ENCODE measurements at places on chromosomes 3 and 15. TPM values are rescaled to one million over a fixed set of nuclear protein-coding genes. Genes with fewer than 3 reads are reported as not detected.

DNA sequence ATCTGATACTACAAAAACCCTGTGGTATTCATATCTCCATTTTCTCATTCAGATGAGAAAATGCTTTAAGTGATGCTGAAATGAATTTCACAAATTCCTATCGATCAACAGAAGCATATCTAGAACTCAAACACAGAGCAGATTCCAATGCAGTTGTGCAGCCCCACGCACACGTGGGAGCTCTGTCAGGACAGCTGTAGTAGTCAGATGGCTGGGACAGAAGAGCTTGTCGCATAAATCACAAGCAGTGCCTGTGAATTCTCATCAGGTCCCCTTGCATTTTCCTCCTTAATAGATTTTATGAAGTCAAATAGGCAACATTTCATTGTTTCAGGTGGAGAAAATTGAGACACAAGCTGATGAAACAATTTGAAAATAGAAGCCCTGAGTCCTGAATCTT, 792.3 kb downstream of the AGBL1 start:
- H3K4me3 ChIP-seq = no peak overlapping the region
- H3K27ac ChIP-seq = no peak overlapping the region
- no peaks in the 10 kb centered on the region for H3K4me1 ChIP-seq
- no peak for DNase-seq
- no peaks in the 10 kb centered on the region for H3K36me3 ChIP-seq

DNA sequence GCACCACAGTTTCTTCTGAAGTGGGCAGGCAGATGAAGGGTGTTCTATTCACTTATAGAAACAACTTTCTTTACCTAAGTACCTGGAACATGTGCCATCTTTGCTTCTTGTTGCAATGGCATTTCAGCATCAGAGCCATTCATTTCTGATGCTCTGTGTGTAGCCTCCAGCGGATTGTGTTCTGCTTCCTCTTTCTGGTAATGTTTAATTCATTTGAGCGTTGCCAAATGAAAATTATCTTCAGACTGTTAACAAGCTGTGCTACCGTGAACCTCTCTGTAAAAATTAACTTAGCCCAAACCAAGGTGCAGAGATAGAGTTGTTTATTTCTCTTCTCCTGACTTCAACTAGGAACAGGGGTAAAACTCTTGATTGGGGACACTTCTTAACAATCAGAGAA, 302.0 kb downstream of the EDEM1 start:
- no peaks in the 10 kb centered on the region for H3K27me3 ChIP-seq
- H3K4me3 ChIP-seq = no peak overlapping the region
- no peaks in the 10 kb centered on the region for H3K36me3 ChIP-seq
- H3K27ac ChIP-seq = no peak overlapping the region

DNA sequence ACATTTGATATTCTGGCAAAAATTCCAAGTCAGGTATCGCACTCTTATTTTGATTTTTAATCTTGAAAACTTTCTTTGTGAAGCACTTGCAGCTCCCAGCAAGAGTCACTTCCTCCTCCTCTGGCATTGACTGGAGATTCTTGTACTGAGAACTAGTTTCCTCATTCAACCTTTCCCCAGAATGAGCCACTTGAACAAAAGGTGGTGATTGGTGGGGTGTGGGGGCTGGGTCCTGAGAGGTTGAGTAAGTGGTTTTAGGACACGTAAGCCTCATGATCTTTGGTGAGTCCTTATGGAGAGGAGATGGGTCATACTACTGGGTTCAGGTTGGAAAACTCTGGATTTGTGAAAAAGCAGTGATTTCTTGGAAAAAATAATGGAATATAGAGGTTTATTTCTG, 32.3 kb upstream of the ONECUT1 start:
- no peaks in the 10 kb centered on the region for H3K4me1 ChIP-seq
- DNase-seq = no peak
- no peaks in the 10 kb centered on the region for H3K36me3 ChIP-seq
- H3K27ac ChIP-seq = no peak overlapping the region
- no peak overlapping the region for H3K4me3 ChIP-seq
- no peaks in the 10 kb centered on the region for H3K27me3 ChIP-seq

- no peaks in the 10 kb centered on the region for H3K4me1 ChIP-seq
- H3K27me3 ChIP-seq = no peaks in the 10 kb centered on the region
- no peak overlapping the region for H3K27ac ChIP-seq
- no peaks in the 10 kb centered on the region for H3K36me3 ChIP-seq
- no peak overlapping the region for H3K4me3 ChIP-seq
- no peak for DNase-seq
These were observed 804.0 kb downstream of the ROBO1 start for GRCh38 chr3:78963771-78964170.

GRCh38 chr3:2567451-2567850, 468.8 kb downstream of the CNTN4 start:
- no peak overlapping the region for H3K4me3 ChIP-seq
- no peaks in the 10 kb centered on the region for H3K4me1 ChIP-seq
- no peaks in the 10 kb centered on the region for H3K27me3 ChIP-seq
- no peak overlapping the region for H3K27ac ChIP-seq

DNA sequence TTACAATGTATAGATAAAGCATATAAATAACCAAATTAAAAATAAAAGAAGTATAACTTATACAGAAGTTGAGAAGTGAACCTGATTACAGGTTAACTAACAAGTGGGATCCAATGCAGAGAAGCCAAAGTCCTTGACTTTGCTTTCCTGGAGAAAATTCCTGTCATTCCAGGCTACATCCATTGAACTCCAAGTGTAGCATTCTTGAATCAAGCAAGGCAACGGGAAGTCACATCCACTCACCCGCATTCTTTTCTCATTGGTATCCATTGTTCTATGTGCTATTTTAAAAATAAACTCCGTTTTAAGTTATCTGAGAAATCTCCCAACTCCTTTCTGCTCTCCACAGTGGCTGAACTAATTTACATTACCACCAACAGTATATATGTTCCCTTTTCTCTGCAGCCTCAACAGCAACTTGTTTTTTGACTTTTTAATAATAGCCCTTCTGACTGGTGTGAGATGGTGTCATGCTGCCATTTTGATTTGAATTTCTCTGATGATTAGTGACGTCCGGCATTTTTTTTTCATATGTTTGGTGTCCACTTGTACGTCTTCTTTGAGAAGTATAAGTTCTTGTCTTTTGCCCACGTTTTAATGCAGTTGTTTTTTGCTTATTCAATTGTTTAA, 534.3 kb downstream of the ROBO1 start:
- no peaks in the 10 kb centered on the region for H3K27me3 ChIP-seq
- no peaks in the 10 kb centered on the region for H3K4me1 ChIP-seq
- no peak overlapping the region for H3K4me3 ChIP-seq
- no peaks in the 10 kb centered on the region for H3K36me3 ChIP-seq

GRCh38 chr3:30747771-30748281, 141.4 kb downstream of the TGFBR2 start:
- no peak overlapping the region for H3K4me3 ChIP-seq
- no peak for DNase-seq
- H3K27me3 ChIP-seq = no peaks in the 10 kb centered on the region
- no peak overlapping the region for H3K27ac ChIP-seq
- no peaks in the 10 kb centered on the region for H3K36me3 ChIP-seq
- H3K4me1 ChIP-seq = no peaks in the 10 kb centered on the region

DNA sequence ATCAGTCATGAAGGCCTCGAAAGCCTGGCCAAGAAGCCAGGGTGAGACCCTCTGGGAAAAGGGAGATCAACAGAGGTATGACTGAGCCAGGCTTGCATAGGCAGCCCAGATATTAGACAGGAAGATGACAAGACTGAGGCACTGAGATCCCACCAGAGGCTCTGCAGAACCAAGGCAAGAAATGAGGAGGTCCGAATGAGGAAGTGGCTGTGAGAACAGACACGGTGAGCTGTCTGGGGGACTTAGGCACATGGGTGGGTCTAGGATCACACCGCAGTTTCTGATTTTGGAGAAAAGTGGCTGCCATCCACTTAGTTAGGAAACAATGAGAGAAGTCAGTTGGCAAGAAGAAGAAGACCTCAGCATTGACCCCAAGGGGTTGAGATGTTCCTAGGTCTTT, 31.5 kb upstream of the PRSS50 start:
- H3K4me3 ChIP-seq = no peak overlapping the region
- no peak for DNase-seq
- H3K36me3 ChIP-seq = no peaks in the 10 kb centered on the region
- H3K27ac ChIP-seq = no peak overlapping the region
- no peaks in the 10 kb centered on the region for H3K4me1 ChIP-seq
- H3K27me3 ChIP-seq = no peaks in the 10 kb centered on the region

DNA sequence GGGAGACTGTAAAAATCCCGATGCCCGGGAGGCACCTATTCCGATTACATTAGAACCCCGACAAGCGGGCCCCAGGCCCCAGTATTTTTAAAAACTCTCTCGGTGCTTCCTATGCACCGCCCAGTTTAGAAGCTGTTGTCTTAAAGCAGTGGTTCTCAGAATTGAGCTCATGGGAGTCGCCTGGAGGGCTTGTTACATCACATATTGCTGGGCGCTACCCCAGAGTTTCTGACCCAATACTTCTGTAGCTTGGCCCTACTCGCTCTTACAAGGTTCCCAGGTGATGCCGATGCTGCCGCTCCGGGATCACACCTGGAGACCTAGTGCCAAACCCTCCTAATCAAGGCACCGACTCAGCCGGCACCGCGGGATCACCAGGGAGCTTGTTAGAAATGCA, 35.2 kb downstream of the CPN2 start:
- H3K36me3 ChIP-seq = no peaks in the 10 kb centered on the region
- no peak overlapping the region for H3K27ac ChIP-seq
- no peak for DNase-seq

PIF1 gene
- 20.7 TPM for total RNA-seq

PLSCR2 gene
- 0.90 TPM for total RNA-seq

AQP9 gene
- not detected for total RNA-seq

PDIA3 gene
- 846 TPM for total RNA-seq

GOLGA8T gene
- not detected for total RNA-seq

PLA2G4E gene
- total RNA-seq = not detected
